ENCODE measurements at places on chromosomes 2 and 18. TPM values are rescaled to one million over a fixed set of nuclear protein-coding genes. Genes with fewer than 3 reads are reported as not detected.

- H3K4me3 ChIP-seq, result peak overlapping the region; percentile 67
- peak overlapping the region; percentile 67 for H3K27ac ChIP-seq
- no peaks in the 10 kb centered on the region for H3K36me3 ChIP-seq
- H3K4me1 ChIP-seq, result peaks cover 44% of the 10 kb centered on the region
- H3K27me3 ChIP-seq, result peaks cover 2% of the 10 kb centered on the region
- DNase-seq, result peak; percentile 86
Observed at GRCh38 chr2:12176623-12177454, 430.4 kb downstream of the LPIN1 start.

The DSC2 gene
- total RNA-seq, result not detected

DNA sequence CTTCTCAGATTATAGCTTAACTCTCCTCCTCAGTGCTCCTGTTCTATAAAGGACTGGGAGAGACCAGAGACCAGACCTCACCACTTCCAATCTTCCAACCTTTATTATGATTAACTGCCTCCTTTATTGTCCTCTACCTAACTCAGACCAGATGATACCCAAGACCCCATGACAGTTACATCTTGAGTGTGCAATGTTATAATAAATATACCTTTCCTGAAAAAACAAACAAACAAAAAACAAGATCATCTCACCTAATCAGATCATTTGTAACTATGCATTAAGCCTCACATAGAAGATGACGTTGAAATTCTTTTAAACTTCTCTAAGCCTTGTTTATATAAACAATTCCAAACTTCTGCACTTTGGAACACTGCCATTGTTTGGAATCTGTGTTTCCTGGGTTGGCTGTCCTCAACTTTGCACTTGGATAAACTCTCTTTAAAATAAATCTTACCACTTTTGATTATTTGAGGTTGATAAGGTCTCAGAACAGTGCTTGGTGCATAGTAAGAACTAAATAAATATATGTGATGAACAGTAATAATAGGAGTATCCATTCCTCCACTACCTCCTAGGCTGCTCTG lies 342.7 kb downstream of the TDRD15 start:
- no peak overlapping the region for H3K4me3 ChIP-seq
- no peak overlapping the region for H3K27ac ChIP-seq
- no peaks in the 10 kb centered on the region for H3K36me3 ChIP-seq
- no peaks in the 10 kb centered on the region for H3K27me3 ChIP-seq
- H3K4me1 ChIP-seq, result no peaks in the 10 kb centered on the region

GRCh38 chr2:45176390-45176789 lies 167.1 kb upstream of the SIX2 start:
- H3K36me3 ChIP-seq, result peaks cover 7% of the 10 kb centered on the region
- no peak overlapping the region for H3K27ac ChIP-seq
- no peak overlapping the region for H3K4me3 ChIP-seq
- H3K27me3 ChIP-seq, result peaks cover 20% of the 10 kb centered on the region
- DNase-seq, result no peak

DNA sequence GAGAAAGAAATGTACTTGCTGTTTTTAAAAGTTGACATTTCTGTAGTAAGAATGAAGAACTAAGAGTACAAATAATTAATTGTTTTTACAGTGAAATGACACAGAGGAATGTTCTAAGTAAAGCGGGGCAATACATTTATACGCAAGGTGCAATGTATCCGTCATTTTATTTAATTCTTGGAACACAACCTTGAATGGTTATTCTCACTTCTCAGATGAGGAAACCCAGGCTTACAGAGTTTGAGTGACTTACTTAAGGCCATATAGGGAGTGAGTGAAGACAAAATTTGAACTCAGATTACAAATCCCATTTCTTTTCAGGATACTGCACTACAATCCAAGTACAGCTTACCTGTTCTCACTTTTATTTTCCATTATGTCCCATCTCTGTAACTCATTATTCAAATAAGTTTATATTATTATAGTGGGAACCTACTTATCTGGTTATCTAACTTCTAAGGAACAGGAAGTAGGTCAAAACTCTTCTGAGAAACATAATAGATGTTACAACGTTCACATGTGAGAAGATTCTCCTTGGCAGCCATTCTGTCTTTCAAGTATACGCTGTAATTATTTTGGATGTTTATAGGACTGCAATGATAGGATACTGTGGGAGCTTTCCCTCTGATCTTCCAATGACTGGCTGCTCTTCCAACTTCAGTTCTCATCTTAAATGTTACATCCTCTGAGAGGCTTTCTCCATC lies 12.3 kb upstream of the STK17B start:
- H3K27ac ChIP-seq, result no peak overlapping the region
- H3K27me3 ChIP-seq, result no peaks in the 10 kb centered on the region
- DNase-seq, result no peak
- H3K36me3 ChIP-seq, result no peaks in the 10 kb centered on the region
- no peak overlapping the region for H3K4me3 ChIP-seq
- no peaks in the 10 kb centered on the region for H3K4me1 ChIP-seq

GRCh38 chr2:3776311-3776710 lies 72.9 kb downstream of the DCDC2C start:
- H3K27me3 ChIP-seq, result no peaks in the 10 kb centered on the region
- H3K4me1 ChIP-seq, result no peaks in the 10 kb centered on the region
- DNase-seq, result no peak
- 0 out of 2 replicates have a peak, but pooled peaks cover 4% of the 10 kb centered on the region for H3K36me3 ChIP-seq

- no peak overlapping the region for H3K4me3 ChIP-seq
- peaks cover 26% of the 10 kb centered on the region for H3K36me3 ChIP-seq
- no peak for DNase-seq
- H3K27ac ChIP-seq, result no peak overlapping the region
Observed at GRCh38 chr2:215627771-215628170, 191.9 kb upstream of the FN1 start.

The BUB1 gene
- total RNA-seq, result 16.0 TPM

GRCh38 chr2:9757501-9758264 lies 85.6 kb upstream of the TAF1B start:
- peaks cover 9% of the 10 kb centered on the region for H3K27me3 ChIP-seq
- peak overlapping the region; percentile 51 for H3K4me3 ChIP-seq
- H3K27ac ChIP-seq, result no peak overlapping the region
- DNase-seq, result peak; percentile 17
- no peaks in the 10 kb centered on the region for H3K36me3 ChIP-seq

GRCh38 chr2:131724019-131724418 lies 196.3 kb downstream of the CCDC74A start:
- DNase-seq, result no peak
- H3K4me3 ChIP-seq, result no peak overlapping the region

Measured in HFFc6 (cell line).